ENCODE measurements at places on chromosomes 5 and 9. TPM values are rescaled to one million over a fixed set of nuclear protein-coding genes. Genes with fewer than 3 reads are reported as not detected.

Gene CLIC3
- 0.38 TPM for polyA plus RNA-seq

Gene OSMR
- 16.8 TPM for polyA plus RNA-seq

DNA sequence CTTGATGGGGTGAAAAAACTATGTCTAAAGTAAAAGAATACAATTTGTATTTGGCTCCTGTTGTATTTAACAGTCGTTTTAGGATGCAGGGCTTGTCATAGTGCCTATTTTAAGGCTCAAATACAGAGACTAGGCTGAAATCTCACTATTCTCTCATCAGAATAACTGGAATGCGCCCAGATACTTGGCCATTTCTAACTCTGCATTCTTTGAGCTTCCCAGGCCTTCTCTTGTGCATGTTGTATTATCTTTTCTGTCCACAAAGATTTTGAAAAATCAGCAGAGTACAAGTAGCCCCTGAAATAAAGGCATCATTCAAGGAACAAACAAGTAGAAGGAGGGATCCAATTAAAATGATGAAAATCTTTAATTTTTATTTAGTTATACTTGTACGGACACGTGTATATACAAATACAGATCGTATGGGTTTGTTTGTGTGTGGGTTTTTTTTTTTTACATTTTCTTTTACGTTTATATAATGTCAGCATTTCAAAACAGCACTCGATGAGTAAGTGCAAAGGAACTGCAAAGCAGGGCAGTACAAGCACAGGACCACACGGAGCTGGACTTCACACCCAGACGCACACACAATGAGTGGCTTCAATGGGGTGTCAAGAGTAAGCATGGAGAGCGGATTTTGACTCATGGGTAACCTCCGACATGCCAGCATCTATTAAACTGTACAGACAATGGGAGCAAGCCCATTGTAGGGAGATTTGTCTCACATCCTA, 294.0 kb downstream of the EFNA5 start:
- DNase-seq = no peak

GRCh38 chr5:39158127-39158593, 61.2 kb downstream of the FYB1 start:
- no peak for DNase-seq

- no peak for DNase-seq
These were observed 14.9 kb upstream of the GABRG2 start for GRCh38 chr5:162052676-162053075.

DNA sequence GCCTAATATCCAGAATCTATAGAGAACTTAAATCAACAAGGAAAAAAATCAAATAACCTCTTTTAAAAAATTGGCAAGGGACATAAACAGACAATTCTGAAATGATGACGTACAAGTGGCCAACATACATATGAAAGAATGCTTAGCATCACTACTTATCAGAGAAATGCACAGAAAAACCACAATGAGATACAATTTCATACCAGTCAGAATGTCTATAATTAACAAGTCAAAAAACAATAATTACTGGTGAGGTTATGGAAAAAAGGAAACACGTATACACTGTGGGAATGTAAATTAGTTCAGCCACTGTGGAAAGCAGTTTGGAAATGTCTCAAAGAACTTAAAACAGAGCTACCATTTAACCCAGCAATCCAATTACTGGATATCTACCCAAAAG, 1192.0 kb downstream of the CDH12 start:
- no peak for DNase-seq

GRCh38 chr5:180130291-180130869, 58.8 kb upstream of the RNF130 start:
- DNase-seq = peak; percentile 21

Gene RHOBTB3
- 36.2 TPM for polyA plus RNA-seq

DNA sequence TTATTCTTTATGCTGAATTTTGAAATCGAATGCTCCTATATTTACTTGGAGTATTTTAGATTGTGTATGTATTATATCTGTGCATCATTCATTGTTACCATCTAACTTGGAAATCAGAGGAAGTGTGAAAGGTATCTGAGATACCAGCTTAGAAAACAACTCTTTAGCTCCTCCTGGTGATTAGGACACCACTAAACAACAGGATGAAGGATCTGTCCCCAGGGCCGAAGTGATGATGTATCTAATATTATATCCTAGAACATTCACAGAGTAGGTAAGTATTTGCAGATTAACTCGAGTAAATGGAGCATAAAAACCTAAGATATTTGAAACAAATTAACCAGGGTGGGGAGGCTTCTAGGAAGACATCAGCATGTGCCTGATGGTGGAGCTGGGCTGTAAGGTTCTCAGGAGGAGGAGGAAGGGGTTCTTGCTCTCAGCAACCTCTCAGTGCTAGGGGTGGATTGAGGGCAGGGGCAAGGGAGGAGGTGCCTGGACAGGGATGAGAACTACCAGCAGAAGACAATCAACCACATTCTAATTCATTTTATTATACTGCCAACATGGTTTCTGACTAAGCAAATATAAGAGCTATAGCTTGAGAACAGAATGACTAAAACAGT, 2.6 kb upstream of the NFIL3 start:
- DNase-seq = no peak

Gene PCDHB6
- polyA plus RNA-seq = 0.06 TPM

GRCh38 chr5:32523625-32524024, 61.7 kb upstream of the SUB1 start:
- no peak for DNase-seq

DNA sequence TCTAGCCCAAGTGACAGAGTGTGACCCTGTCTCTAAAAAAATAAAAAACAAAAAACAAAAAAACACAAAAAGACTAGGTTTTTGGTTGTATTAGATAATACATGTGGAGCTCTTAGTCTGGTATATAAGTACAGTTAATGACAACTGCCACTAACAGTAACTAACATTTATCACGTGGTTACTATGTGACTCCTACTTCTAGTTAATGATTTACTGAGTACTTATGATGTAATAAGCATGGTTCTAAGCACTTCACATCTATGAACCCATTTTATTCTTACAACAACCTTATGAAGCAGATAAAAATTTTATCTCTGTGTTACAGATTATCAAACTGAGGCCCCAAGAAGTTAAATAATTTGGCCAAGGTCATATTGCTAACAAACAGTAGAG, 6.1 kb upstream of the TMEFF1 start:
- no peak for DNase-seq

Gene NIM1K
- polyA plus RNA-seq = 0.15 TPM

- no peak for DNase-seq
These were observed 25.9 kb upstream of the GNPDA1 start for GRCh38 chr5:142038735-142039134.

Gene FAM174A
- 16.8 TPM for polyA plus RNA-seq

DNA sequence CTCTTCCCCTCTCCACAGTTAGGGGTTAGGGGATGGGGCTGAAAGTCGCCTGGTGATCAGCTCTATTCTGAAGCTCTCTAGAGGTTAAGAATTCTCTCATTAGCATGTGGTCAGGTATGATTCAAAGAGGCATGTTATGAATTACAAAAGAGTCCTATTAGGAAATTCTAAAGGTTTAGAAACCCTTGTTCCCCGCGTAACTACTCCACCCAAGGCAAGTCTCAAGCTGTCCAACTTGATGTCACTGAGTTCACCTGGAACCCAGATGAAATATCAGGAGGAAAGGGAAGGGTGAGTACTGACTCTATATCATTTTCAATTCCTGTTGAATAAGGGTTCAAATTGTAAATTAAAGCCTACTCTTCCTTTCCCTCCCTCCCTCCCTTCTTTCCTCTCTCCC, 18.1 kb upstream of the RNF145 start:
- no peak for DNase-seq

- no peak for DNase-seq
These were observed 27.5 kb downstream of the STK10 start for GRCh38 chr5:172160506-172160905.

Gene GRM6
- polyA plus RNA-seq = not detected

DNA sequence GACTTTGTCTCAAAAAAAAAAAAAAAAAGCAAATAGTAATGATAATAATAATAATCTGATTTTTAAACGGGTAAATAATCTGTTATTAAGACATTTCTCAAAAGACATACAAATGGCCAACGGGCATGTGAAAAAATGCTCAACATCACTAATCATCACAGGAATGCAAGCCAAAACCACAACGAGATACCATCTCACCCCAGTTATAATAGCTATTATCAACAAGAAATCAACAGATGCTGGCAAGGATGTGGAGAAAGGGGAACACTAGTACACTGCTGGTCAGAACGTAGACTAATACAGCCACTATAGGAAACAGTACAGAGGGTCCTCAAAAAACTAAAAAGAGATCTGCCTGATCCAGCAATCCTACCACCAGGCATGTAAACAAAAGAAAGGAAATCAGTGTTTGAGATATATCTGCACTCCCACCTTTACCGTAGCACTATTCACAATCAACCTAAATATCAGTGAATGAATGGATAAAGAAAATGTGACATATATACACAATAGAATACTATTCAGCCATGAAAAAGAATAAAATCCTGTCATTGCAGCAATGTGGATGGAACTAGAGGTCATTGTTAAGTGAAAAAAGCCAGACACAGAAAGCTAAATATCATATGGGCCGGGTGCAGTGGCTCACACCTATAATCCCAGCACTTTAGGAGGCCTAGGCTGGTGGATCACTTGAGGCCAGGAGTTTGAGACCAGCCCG, 24.9 kb downstream of the VAV2 start:
- no peak for DNase-seq

DNA sequence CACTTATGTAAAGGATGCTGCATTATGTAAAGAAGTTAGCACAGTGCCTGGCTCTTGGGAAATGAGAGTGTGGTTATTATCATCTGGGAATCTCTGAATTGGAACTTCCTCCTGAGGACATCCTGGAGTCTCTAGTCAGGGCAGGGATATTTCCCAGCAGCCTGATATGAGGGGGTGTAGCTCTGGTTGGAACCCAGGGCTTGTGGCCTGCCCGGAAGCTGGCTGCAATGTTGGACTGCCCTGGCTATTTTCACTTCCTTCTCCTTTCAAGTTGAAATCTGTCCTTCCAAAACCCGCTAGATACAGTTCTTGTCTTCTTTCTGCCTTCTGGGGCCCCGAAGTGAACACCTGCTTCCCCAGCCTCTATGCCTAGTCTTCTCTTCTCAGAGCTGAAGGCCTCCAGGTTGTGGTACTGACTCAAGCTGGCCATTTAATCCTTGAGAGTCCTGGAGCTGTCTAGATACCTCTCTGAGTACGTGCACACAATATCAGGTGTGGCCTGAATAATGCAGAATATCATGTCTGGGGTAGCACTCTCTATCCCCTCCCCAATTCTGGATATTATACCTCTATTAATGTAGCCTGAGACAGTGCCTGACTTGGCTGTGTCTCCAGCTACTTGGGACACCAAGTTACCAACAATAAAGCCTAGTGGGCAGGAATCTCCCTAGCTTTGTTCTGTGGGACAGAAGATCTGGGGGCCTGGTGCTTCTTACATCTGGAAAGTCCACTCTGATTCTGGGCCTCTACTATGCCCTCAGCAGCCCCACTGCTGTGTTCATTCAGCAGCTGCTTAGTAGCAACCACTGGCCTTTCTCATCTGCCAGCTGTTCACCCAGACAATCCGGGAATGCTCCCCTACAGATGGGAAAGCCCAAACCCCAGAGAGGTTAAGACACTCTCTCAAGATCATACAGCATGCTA, 45.0 kb downstream of the SLC6A7 start:
- DNase-seq = no peak

Gene FOXD4
- 0.05 TPM for polyA plus RNA-seq

Gene PCDHAC2
- 0.63 TPM for polyA plus RNA-seq
